ENCODE measurements at places on chromosomes 2 and 18.

DNA sequence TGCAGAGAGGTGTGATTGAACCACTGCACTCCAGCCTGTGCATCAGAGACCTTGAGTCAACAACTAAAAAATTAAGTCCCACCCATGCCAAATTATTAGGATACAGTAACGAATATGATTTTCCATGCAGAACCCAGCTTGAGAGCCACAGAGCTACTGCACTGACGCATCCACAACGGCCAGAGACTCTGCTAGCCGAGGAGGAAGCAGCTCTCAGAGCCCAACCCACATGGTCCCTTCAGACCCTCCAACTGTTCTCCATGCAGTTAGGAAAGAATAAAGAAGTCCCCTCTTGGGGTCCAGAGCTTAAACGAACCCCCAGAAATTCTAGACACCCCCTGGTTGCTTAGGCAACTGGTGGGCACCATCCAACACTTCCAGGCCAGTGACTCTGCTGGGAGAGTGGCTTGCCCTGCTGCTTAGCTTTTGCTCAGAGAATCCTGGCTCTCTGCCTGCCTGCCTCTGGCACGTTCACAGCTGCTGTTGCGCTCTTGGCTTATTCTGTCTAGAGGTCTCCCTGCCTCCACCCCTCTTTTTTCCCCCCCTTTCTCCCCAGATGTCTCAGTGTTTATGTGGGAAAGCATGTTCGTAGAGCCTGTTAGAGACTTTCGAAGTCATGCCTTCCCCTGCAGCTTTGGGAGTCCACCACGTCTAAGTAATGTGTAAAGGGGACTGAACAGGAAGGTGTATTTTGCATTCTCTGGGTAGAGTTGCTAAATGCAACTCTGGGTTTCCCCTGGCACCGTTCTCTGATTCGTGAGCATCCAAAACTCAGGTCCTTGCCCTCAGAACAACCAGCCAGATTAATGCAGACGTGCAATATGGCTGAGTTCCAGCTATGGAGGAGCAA lies 26.0 kb upstream of the SP3 start:
- DNase-seq = peak; percentile 89

DNA sequence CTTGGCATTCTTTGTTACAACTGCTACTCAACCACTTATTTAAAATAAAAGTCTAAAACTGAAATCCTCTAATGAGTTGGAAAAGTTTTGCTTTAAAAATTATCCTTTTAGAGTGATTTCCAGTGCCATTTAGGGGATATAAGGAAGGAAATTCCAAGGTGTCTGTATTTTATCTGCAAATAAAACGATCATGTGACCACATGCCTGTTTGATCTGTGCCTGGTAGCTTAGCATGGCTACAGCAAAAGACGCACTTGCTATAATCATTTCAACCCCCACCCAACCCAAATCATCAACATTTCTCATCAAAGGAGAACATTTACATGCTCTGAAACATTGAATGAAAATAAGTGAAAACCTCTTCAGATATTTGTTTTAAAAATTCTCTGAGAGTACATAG lies 615.1 kb downstream of the IRS1 start:
- DNase-seq = no peak

DNA sequence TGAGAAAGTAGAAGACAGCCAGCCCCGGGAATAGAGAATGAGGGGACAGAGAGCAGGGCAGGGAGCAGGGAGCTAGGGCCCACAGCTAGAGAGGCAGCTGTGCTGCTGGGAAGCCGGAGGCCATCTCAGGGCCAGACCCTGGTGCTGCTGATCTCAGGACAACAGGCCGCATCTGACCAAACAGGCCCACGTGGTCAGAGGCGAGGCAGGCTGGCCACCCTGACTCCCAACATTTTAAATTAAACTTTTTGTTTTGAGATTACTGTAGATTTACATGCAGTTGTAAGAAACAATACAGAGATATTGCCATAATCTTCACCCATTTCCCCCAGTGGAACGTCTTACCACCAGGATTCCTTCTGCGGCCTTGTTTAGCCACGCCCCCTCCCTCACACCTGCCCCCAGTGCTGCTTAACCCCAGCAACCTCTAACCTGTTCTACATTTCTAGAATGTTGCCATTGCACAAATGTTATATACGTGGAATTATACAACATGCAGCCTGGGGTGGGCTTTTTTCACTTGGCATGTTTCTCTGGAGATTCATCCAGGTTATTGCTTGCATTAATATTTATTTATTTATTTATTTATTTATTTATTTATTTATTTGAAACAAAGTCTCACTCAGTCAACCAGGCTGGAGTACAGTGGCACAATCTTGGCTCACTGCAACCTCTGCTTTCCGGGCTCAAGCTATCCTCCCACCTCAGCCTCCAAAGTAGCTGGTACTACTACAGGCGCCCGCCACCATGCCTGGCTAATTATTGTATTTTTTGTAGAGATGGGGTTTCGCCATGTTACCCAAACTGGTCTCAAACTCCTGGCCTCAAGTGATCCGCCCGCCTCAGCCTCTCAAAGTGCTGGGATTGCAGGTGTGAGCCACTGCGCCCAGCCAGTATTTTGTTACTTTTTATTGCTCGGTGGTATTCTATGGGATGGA lies 48.6 kb upstream of the GPR17 start:
- no peak for DNase-seq

- no peak for DNase-seq
Observed at GRCh38 chr2:127844973-127845372, 13.0 kb downstream of the POLR2D start.

DNA sequence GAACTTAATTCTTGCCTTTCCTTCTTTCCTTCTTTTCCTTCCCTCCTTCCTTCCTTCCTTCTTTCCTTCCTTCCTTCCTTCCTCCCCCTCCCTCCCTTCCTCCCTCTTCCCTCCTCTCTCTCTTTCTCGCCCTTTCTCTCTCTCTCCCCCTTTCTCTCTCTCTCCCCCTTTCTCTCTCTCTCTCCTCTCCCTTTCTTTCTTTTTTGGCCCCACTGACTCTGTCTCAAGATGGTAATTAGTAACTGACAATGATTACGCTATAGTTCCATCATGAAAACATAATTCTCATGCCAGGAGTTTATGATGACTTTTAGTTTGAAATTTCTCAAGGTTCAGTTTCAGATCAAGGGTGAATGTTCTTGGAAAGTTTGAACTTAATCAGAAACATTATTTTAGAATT lies 14.8 kb upstream of the CTLA4 start:
- no peak for DNase-seq

- no peak for DNase-seq
Observed at GRCh38 chr18:55073834-55074233, 114.6 kb upstream of the CCDC68 start.

- DNase-seq = no peak
Observed at GRCh38 chr2:98801286-98801685, 70.4 kb upstream of the MGAT4A start.

GRCh38 chr18:73577365-73577764 lies 570.3 kb downstream of the FBXO15 start:
- no peak for DNase-seq

- DNase-seq = no peak
Observed at GRCh38 chr18:61891894-61892293, 913 bp downstream of the RNF152 start.

GRCh38 chr18:43160509-43160908 lies 45.0 kb upstream of the RIT2 start:
- no peak for DNase-seq

DNA sequence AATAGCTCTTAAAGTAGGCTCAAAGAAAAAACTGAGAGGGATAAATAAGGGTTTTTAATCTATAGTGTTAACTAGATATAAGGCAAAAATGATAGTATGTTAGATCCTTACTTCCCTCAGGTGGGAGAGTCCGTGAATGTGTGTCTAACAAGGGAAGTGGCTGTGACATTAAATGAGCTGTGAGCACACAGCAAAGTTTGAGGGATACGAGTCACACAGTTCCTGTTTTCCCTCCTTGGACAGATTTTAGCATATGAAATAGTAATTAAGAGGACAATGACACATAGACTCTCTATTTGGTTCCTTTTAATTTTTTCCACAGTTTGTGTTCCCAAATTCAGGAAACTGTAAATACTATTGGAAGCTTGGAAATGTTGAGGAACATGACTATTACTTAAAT lies 148.4 kb upstream of the CAVIN2 start:
- DNase-seq = no peak

GRCh38 chr2:142668420-142668819 lies 209.0 kb upstream of the KYNU start:
- no peak for DNase-seq

GRCh38 chr2:42359304-42359964 lies 1.6 kb downstream of the COX7A2L start:
- DNase-seq = no peak

GRCh38 chr2:16664052-16664731 lies 1.4 kb downstream of the CYRIA start:
- DNase-seq = peak; percentile 55

DNA sequence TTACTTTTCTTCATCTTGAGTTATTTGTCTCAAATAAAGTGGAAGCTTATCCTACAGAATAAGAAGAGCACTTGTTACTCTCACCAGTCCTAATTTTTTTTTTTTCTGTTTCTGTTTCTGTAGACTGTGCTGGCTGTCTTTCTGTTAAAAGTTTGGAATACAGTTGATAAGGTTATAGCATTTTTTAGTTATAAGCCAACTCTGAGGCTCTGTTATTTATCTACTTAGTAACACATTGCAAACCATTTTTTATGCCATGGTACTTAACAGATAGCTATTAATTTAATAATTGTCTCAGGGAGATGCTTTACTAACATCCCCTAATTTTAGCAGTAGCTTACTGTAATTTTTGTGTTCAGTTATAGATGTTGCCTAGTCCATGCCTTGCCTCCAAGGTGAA lies 37.9 kb downstream of the CREB1 start:
- DNase-seq = no peak
